T-helper 2 cell treated with Interferon-gamma antibody and Interleukin-4, amounts not matched to agents 5 μg/mL and 100 μg/mL, for 36 hours (primary cell): ENCODE measurements at places on chromosomes 3 and 15.

DNA sequence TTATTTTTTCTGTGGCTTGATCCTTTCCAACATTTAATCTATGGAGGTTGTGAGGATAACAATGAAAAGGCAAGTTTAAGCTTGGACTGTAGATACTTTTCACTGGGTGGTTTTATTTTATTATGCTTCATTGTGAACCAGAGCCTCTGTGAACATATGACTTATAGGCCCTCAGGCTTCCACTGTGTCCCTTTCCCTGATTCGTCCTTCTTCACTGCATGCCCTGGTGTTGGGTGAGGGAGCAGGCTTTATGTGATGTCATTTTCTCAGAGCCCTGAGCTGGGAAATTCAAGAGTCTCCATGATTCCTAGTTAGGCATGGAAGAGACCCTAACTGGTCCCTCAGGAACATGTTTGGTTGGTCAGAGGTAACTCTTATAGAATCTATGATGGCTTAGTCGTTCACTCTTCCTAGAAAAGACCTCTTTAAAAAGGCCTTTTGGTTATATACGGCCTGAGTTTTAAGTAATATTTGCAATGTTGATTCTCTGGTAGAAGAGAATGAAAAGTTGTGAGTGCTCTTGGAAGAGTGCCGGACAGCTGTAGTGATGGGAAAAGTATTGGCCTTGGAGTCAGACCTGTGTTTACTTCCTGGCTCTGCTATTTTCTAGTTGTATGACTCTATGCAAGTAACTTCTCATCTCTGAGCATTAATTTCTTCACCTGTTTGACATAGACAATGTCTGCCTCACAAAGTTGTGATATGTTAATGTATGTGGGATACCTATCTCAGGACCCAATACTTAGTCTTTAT, 168.4 kb downstream of the LPP start:
- DNase-seq, result no peak

GRCh38 chr3:125163739-125164601, 48.6 kb downstream of the SLC12A8 start:
- no peak for DNase-seq

DNA sequence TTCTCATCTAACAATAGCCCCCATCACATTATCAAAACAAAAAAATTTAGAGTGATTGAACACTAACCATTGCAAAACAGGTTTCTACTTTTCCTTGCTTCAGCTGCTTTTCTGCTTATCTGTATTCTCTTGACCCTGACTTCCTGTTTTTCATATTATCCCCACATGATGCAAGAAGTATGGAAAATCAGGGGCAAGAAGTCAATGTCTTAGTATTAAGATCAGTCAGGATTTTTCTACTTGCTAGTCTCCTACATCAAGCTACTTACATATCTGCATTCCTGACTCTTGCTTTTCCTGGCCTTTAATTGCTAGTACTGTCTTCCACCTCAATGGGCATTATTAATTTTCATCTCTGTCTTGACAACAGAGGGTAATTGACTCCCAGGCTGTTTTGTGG, 300.2 kb downstream of the OTOL1 start:
- no peak for DNase-seq

DNA sequence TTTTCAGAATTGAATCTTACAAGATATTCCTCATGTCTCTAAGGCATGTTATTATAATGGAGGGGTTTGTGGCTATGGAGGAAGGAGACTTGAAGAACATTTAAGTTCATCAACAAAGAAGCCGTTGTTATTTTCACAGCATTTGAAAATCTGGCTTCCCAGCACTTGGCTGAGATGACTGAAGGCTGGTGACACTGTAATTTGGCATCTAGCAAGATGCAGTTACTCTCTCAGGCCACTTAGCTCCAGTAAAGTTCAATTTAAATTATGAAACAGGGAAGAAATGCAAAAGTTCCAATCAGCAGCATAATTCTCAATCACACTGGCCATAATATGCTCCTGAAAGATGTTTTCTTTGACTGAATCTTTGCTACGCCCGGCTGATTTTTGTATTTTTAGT, 139.4 kb upstream of the NUDT16 start:
- DNase-seq, result no peak

DNA sequence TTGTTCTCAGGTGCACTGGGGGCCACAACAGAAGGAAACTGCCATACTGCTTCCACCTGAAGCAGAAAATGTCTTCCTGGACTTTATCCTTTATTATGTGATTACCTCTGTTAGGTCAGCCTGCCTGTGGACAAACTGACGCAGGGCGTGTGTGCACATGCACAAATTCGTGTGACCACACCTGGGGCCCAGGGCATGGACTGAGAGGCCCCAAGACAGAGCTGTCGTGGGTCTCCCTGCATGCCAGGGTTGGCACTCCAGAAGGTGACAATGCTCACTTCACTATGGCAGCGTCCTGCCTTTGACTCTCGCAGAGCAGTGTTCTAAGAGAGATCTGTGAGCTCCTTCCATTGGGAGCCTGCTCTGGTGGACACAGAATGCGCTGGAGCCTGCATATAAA, 34.5 kb downstream of the CCDC12 start:
- DNase-seq, result no peak

DNA sequence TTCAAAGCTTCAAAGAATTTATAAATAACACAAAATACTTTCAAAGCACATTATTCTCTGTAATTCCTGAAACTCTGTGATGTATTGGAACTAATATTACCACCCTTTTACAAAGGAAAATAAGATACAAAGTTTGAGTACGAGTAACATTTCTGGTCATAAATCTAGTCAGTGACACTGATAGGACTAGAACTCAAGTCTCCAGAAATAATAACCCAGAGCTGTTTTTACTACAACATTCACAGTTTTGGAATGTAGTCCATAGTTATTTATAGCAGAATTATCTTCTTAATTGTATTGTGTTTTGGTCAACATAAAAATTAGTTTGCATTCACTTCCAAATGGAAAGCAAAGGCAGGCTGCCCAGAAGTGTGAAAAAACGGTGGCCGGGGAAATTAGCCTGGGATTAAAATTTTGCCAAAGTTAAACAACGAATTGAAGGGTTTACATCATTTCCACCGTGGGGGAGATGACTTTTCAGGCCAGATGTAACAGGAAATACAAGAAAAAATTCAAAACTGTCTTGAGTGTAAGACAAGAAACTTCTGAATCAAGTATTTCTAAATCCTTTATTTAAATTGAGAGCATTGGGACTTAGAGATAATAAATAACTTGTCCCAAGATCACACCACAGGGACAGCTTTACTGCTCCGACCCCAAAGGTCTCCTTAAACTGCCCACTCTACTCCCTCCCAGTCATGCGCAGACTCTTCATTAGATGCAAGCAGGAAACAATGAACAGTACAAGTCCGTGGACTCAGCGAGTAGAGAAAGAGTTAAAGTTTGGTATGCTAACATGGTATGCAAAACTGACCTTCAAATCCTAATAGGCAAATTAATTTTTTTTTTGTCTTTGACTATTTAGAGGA, 74.3 kb upstream of the VGLL4 start:
- DNase-seq, result no peak

- DNase-seq, result no peak
These were observed 82.6 kb upstream of the TRIM42 start for GRCh38 chr3:140595295-140595694.

GRCh38 chr3:73559749-73560148, 65.0 kb downstream of the PDZRN3 start:
- DNase-seq, result no peak

- no peak for DNase-seq
These were observed 239.9 kb downstream of the RBMS3 start for GRCh38 chr3:29520764-29521163.

GRCh38 chr3:77321646-77322045, 281.7 kb downstream of the ROBO2 start:
- no peak for DNase-seq

- no peak for DNase-seq
These were observed 76.3 kb downstream of the ATP8B4 start for GRCh38 chr15:50042775-50043174.

- DNase-seq, result no peak
These were observed 117.9 kb upstream of the SPATA12 start for GRCh38 chr3:56942523-56942922.

DNA sequence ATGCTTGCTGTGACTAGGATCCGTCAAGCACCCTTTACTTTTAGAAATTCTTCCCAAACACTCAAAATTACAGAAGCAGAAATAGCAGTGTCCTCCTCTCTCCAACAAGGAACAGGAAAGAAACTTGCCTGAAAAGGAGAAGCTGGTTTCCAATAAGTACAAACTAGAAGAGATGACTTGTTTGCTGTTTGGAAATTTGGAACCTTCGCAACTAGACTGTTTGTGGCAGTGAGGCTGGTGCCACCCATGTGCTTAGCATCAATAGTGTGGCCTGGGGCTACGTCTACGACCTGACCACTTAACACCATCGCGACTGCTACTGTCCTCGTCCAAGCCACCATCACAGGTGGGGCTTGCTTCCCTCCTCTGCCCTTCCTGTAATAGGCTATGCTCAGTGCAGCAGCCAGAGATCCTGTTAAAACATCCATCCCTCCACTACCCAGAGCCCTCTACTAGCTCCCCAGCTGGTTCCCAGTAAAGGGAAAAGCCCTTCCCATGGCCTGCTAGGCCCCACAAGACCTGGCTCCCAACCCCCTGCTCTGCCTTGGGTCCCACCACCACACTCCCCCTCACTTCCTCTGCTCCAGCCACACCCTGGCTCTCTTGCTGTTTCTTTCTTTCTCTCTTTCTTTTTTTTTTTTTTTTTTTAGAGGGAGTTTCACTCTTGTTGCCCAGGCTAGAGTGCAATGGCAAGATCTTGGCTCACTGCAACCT, 52.6 kb upstream of the CCR2 start:
- no peak for DNase-seq

- no peak for DNase-seq
These were observed 283.1 kb upstream of the ARL6 start for GRCh38 chr3:97481416-97481815.

DNA sequence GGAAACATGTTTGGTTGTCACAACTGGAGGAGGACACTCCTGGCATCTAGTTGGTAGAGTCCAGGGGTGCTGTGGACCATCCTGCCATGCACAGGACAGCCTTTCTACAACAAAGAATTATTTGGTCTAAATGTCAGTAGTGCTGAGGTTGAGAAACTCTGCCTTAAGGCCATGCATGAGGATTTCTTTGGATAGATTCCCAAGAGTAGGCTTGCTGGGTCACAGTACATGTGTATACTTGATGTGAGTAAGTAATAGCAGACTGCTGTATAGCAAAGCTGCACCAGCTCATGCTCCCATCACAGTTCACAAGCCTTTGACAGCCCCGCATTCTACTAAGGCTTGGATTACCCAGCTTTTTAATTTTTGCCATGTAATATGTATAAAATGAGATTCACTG, 151.3 kb downstream of the MFSD1 start:
- no peak for DNase-seq

GRCh38 chr3:157423337-157423736, 13.3 kb upstream of the PTX3 start:
- DNase-seq, result no peak

DNA sequence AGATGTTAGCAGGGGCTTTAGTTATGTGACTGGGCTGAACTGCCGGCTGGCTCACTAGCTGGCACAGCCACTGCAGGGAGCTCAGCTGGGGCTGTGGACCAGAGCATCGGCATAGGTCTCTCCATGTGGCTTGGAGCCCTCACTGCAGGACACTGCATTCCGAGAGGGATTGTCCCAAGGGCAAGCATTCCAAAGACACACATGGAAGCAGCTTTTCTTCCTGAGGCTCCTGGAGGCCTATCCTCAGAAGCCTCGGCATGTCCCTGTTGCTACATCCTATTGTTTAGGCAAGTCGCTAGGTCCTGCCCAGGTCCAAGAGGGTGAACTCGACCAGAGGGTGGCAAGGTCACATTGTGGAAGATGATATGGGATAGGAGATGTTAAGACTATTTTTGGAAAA, 209.8 kb downstream of the PLCL2 start:
- DNase-seq, result no peak

- DNase-seq, result no peak
These were observed 75.6 kb downstream of the DTWD1 start for GRCh38 chr15:49696433-49696832.

DNA sequence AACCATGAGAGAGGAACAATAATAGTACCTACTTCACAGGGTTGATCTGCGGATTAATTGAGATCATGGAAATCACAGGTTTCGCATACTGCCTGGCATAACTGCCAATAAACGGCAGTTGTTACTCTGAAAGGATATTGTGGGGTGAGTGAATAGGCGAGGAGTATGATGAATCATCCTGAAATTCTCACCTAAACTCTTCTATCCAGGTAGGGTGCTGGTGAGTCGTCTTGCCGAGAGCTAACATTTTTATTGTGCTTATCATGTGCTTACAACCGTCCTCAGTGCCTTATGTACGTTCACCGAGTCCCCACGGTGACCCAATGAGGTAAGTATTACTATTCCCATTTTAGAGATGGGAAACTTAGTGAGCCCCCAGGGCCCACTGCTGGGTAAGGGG, 52.4 kb upstream of the SRGAP3 start:
- DNase-seq, result no peak

DNA sequence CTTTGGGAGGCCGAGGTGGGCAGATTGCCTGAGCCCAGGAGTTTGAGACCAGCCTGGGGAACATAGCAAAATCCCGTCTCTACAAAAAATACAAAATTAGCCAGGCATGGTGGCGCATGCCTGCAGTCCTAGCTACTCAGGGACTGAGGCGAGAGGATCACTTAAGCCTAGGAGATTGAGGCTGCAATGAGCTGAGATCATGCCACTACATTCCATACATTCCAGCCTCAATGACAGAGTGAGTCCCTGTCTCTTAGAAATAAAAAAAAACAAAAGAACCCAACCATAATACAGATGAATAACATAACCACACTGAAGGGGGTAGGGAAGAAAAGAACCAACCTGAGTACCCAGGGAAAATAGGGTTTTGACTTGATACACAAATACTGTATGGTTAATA, 19.7 kb upstream of the CGNL1 start:
- DNase-seq, result no peak

DNA sequence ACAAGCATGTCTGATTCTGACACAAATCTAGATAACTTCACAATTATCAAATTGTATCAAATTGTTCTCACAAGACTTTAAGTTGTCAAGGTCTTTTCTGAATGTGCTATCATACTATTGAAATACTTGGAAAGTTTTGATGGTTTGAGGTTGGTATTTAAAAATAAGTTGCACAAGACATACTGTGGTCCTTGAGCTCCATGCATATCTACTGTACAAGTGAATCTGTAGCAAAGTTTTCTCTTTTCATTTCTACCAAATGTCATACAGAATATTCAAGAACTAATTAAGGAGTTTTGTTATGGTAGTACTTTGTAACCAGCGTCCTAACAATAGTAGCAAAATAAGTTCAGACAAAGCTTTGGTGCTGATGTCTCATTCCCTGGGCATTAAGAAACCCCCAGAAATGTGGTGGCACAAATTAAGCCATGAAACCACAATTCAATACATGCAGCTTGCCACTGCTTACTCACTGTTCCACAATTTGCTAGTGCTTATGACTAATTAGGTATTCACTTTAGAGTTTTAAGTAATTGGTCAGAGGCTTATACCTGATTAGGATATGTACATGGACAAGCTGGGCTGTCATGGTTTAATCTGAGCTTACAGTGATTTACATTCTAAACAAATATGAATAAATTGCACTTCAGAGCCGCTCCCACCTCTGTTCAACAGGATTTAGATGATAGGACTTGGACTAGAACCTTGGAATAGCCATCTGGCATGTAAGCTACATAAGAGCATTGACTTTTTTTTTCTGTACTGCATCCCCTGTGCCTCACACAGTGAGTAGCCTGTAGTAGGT, 8.8 kb downstream of the TBC1D23 start:
- DNase-seq, result no peak

GRCh38 chr3:133503409-133503808, 70.1 kb upstream of the CDV3 start:
- no peak for DNase-seq
